Activated CD4-positive, alpha-beta T cell treated with anti-CD3 and anti-CD28 coated beads, Interleukin-10, Interleukin-2, amounts not matched to agents 100 ng/mL and 50 ng/mL, durations not matched to agents 16 hours and 8 hours (primary cell): ENCODE measurements at places on chromosomes 2 and 18.
A peak's percentile ranks its signal among the peaks of the same experiment; 100 is the strongest.

DNA sequence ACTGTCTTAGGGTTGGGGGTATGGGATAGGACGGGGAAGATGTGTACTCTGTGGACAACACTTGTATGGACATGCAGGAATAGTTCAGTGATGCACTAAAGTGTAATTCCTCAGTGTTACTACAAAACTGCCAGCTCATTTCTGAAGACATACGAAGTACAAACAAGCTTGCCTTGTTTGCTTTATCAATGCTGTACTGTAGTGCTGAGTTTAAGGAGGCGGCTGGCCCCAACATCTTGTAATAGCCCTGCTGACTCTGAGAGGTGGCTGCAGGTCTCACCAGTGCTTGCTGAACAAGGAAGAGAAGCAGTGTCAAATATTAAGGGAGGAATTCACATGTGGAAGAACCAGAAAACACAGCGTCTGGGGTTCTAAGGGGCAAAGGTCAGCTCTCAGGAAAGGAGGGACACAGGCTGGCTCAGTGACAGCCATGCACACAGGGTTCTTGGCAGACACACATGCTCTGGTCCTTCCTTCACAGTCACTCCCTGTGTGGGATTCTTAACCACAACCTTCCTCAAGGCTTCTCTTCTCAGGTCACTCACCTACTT lies 39.8 kb upstream of the EVA1A start:
- no peak for DNase-seq

DNA sequence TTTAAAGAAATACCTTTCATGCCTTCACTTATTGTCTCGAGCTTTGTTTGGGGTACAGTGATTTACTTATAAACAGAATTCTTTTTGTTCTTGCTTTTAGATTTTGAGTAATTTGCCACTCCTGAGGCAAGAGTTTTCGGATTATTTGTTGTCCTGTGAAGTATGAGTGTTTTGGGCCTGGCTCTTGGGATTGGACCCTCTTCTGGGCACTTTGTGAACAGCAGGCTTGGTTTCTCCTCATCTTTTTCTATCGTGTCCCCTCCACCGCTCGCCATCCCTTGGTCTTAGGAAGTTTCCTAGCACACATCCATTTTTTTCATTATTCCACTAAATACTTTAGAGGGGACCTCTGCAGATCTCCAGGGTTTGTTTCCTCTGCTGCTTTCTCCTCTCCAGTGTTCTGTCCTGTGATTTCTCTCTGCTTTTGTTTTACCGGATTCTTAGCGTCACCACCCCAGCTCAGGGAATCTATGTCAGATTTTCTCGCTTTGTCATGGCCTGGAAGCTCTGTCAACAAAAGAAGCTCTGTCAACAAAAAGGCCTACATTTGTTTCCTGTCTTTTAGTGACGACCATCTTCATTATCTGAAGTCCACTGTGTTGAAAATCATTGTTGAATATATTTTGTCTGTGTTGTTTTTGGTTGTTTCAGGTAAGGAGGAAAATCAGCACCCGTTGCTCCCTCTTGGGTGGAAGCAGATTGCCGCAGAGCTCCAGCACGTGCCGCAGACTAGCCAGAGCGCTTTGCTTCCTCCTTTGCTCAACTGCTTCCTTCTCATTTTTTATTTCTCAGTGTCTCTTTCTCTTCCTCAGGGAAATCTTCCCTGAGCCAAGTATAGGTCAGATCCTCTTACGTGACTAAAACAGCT lies 27.8 kb downstream of the ANKRD62 start:
- DNase-seq, result no peak

- no peak for DNase-seq
These were observed 31.3 kb downstream of the GATA6 start for GRCh38 chr18:22200611-22201225.

DNA sequence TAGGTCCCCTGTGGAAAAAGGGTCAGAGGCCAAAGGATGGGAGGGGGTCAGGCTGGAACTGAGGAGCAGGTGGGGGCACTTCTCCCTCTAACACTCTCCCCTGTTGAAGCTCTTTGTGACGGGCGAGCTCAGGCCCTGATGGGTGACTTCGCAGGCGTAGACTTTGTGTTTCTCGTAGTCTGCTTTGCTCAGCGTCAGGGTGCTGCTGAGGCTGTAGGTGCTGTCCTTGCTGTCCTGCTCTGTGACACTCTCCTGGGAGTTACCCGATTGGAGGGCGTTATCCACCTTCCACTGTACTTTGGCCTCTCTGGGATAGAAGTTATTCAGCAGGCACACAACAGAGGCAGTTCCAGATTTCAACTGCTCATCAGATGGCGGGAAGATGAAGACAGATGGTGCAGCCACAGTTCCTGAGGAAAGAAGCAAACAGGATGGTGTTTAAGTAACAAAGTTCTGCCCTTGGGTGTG lies 165.8 kb downstream of the RPIA start:
- no peak for DNase-seq

DNA sequence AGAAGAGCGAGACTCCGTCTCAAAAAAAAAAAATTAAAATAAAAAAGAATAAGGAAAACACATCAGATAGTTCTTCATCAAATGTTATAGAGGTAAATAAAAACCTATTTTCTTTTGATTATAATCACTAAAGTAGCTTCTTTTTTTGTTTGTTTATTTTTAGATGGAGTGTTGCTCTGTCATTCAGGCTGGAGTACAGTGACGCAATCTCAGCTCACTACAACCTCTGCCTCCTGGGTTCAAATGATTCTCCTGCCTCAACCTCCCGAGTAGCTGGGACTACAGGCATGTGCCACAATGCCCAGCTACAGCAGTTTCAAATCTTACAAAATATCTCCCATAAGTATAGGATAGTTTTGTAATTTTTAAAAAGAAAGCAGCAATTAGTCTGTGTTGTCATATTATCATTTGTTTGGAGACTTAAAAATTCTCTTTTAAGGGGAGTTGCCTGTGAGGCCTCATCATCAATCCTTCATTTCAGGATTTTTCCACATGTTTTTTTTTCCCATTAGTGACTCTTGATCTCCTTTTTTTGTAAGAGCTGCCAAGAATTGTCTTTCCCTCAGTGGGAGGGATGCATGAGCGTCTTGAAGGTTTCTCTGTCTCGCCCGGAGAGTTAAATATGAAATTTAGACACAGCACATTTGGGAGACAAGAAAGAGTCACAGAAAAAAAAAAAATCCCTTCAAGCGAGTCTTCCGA lies 275.9 kb downstream of the CDCA7 start:
- no peak for DNase-seq

DNA sequence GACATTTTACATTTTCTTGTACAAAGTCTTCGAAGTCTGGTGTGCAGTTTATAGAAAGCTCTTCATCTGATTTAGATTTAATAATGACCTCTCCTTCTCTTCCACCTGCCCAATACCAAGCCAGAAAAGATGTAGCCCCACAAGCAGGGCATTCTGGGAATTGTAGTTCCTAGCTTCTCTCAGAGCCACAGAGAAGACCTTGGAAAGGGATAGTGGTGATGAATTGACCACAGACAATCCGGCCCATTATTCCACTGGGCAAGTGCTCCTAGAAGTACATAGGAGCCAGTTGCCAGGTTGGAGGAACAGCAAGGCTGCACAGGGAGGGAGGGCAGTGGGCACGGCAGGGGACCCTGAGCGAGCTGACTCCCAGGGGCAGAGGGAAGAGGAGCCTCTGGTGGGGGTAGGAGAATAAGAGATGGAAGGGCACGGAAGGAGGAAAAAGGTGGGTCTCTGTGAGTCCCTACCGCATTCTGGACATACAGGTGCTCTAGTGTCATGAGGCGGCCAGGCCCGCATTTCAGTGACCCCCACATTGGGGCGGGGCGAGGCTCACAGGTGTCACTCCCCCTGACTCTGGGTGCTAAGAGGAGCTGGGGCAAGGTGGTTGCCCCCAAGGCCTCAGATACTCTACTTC lies 152.5 kb upstream of the HAAO start:
- DNase-seq, result no peak

GRCh38 chr18:35691625-35692024 lies 110.1 kb downstream of the GALNT1 start:
- DNase-seq, result no peak

DNA sequence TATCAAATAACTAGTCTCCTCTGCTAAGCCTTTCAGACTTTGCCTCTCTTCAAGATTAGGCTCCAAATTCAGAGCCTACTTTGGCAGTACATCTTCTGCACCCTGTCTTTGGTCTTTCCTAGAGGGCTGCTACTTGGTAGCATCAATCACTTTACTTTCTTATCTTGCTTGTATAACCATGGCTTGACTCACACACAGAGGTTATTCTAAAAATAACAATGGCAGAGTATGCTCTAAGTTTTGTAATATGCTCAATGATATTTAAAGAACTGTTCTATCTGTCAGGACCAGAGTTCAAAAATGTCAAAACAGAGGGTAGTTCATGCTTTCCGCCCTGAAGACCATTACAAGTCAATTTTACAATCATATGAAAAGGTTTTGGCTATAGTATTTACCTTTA lies 27.7 kb downstream of the THOC1 start:
- no peak for DNase-seq

- no peak for DNase-seq
These were observed 311.3 kb upstream of the NT5C1B start for GRCh38 chr2:18900691-18901141.

DNA sequence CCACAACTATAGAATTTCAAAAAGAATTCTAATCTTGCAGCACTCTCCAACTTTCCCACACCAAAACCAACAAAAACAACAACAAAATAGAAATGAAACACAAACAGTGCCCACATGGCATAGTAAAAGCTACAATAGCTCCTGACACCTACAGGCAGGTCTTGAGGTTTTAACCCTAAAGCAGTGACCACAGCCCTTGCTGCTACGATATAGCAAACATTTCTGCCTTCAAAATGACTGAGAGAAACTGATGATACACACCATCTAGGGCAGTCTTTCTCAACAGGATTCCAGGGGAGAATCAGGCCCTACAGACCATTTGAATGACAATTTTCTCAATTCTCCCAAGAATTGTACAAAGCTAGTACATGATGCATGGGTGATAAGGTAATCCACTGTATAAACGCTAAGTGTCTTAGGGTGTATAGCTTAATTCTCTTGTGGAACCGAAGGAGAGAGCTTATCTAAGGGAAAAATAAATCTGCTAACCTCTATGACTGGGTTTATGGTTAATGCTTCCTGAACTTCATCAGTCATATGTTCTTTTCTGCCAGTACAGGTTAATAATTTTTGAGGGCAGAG lies 46.5 kb downstream of the TRAK2 start:
- peak; percentile 39 for DNase-seq

DNA sequence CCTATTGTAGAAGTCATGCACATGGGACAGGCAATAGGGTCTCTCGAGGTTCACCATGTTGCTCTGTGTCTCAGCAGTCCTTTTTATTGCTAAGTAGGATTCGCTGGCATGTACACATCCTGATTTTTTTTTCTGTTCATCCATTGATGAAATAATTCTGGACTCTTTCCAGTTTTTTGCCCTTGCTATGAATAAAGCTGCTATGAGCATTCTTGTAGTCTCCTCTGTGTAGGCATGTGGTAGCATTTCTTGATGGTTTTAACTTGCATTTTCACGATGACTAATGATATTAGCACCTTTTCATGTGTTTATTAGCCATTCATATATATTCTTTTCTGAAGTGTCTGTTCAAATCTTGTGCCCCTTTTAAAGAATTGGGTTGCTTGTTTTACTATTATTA lies 65.8 kb upstream of the EDAR start:
- no peak for DNase-seq

DNA sequence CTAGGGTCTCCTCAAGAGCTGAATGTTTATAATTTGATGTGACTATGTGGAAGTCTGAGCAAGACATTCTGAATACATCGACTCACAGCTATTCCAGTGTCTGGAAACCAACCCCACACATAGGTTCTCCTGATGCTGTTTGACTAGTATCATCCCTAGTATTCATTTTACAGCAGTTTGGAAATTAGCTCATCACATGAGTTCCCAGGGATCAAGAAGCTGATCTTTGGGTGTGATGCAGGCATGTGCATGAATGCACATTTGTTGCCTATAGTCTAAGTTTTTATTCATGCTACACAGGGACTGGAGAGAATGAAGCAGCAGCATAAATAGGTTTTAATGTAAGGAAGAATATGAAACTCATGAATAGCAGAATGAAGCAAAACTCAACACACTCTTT lies 284.3 kb upstream of the SPRED2 start:
- no peak for DNase-seq

GRCh38 chr2:112662704-112663103 lies 17.0 kb downstream of the SLC20A1 start:
- no peak for DNase-seq

DNA sequence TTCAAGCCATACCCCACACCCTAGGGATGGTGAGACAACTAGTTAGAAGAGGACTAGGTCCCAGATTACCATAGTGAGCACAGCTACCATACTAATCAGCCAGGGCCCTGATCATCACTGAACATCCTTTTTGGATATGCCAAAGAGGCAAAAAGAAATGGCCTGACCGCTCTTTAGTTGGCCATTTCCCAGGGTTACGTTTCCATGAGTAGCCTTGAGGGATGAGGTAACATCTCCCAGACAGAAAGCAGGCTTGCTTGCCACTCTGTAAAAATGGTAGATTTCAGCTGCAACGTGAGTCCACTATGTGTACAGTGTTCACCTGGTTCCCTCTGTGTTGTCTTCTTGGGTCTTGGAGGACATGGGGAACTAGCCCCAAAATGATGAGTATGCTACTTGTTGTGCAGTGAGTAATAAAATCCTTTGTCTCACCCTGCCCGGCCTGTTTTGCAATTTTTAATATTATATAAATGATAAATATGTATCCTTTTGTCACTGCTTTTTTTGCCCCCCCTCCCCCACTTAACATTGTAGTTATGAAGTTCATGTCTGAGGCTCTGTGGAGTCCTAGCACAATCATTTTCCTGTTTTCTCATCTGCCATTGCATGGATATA lies 8.9 kb upstream of the GALM start:
- no peak for DNase-seq

GRCh38 chr2:55415300-55415699 lies 4.4 kb downstream of the CCDC88A start:
- no peak for DNase-seq

DNA sequence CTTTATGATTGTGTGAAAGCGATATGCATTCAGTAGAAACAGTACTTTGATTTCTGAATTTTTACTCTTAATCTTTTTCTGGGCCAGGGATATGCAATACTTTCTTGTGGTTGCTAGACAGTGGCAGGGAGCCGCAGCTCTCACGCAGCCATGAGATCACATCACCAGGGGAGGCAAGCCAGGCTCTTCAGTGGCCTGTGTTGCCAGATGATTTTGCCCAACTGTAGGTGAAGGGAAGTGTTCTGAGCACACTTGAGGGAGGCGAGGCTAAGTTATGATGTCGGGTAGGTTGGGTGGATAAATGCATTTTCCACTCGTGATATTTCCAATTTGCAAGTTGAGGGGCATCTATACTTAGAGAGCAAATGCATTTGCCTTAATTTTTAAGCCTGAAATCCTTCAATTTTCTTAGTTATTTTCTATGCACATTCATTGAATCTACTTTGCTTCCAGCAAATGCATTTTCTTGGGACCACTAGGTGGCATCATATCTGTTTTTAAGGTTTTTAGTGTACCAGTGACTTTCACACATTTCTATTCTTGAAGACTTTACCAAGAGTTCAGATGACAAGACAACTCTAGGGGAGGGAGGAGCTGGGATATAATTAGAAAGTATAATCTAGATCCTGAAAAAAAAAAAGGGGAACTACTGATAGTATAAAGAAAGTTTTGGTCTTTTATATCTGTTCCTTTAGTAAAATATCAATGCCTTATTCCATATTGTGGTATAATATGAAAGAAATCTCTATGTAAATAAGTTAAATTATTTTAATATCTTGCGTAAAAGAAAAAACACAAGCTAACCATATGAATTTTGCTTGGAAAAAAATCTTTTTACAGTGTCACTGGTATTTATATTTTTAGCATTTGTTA lies 643.3 kb downstream of the SOCS6 start:
- peak; percentile 18 for DNase-seq

GRCh38 chr18:78213361-78213994 lies 766.1 kb upstream of the SALL3 start:
- no peak for DNase-seq

- no peak for DNase-seq
These were observed 44.2 kb downstream of the PROC start for GRCh38 chr2:127462461-127462860.
